ENCODE measurements at places on chromosomes 5 and 9.

DNA sequence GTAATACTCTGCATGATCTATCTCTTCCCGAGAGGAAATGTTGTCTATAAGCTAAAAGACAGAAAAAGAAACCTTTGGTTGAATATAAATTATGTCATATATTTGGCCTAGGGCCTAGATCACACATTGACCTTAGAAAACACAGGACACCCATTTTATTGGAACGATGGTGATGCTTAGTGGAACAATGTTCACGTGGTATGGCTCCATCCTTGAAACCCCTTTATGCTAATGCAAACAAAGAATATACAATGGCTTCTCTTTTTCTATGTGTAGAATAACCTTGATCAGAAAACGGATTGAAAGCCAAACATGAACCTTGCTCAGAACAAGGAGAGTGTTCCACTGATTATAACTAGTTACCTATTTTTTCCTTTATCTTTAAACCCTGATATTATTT lies 24.5 kb downstream of the MRPS27 start:
- DNase-seq, result no peak

- DNase-seq, result no peak
Measured at GRCh38 chr9:18605766-18606180, 131.8 kb downstream of the ADAMTSL1 start.

DNA sequence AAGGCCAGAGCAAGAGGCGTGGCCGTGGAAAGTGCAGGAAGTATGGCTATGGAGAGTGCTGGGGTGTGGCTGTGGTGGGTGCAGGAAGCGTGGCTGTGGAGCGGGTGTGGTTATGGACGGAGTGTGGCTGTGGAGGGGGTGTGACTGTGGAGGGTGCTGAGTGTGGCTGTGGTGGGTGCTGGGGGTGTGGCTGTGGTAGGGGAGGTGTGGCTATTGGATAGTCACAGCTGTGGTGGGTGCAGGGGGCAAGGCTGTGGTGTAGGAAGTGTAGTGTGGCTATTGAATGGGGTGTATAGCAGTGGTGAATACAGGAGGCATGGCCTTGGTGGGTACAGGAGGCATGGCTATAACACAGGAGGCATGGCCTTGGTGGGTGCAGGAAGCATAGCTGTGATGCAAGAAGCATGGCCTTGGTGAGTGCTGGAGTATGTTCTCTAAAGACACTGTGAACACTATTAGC lies 40.8 kb upstream of the SPATA31C2 start:
- no peak for DNase-seq

DNA sequence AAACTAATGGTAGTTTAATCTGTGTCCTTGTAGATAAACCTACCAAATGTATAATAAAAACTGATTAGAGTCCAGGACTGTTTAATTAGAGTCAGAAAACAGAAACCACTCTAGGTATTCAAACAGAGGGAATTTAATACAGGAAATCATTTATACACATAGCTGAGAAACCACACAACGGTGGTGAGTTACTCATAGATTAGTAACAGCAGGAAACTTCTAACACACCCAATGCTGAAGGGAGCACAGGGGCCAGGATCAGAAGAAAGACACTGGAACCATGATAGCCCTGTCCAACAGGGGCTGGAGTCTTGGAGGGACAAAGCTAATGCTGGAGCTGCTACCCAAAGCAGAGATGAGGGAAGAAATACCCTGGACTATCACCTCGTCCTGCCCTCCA lies 321.0 kb downstream of the ACTL7B start:
- DNase-seq, result no peak

- no peak for DNase-seq
Measured at GRCh38 chr5:141778683-141779082, 96.7 kb upstream of the ARAP3 start.

DNA sequence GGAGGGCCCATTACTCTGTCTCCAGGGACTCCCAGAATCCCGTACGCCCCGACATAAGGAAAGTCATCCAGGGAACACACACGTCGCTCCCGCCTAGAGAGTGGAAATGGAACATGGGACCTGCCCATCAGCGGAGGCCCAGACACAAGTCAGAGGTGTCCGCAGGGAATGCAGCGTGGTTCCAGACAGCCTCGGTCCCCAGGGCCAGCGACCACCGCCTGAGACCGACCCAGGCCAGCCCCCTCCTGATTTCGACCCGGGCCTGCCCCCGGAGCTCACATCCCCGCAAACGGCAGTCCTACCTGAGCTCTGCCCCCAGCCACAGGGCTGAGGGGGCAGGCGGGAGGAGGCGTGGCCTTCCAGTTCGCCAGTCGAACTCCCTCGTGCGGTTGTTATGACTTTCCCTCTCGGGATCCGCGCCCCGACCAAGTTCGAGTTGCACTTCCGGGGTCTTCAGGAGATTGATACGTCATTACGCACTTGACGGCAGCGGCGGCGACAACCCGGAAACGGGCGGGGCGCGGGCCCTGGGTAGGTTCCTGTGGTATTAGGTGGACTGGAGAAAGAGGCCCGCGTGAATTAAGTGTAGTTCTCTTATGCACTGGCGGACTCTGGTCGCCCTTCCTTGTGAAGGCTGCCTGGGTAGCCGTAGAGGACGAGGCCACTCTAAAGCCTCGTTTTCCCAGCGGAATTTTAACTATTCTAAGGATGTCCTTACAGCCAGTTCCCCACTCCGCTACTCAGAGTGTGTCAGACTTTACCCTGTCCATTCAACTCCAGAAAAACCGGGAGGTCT lies 370.0 kb upstream of the POU5F2 start:
- peak; percentile 84 for DNase-seq

DNA sequence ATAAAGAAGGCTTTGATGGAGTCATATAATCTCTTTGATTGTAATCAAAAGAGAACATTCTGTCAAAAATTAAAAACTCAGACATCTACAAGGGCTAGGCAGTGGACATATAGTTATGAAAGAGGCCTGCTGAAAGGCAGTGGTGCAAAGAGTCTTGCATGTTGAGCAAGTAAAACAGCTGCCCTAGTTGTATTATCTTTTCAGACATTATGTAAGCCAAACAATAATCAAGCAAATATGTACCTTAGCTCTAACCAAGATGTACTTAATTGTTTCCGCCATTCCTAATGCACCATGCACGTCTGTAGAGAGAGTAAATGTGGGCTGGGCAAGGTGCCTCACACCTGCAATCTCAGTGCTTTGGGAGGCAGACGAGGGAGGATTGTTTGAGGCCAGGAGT lies 14.3 kb downstream of the GAPT start:
- no peak for DNase-seq

GRCh38 chr9:80635065-80635464 lies 1054.3 kb downstream of the TLE1 start:
- no peak for DNase-seq

GRCh38 chr5:141172381-141173204 lies at the start of gene PCDHB7:
Gene PCDHB7 (plus strand): TSS chr5:141172644. CDS start chr5:141172836, 192 bp downstream.
- no peak for DNase-seq

DNA sequence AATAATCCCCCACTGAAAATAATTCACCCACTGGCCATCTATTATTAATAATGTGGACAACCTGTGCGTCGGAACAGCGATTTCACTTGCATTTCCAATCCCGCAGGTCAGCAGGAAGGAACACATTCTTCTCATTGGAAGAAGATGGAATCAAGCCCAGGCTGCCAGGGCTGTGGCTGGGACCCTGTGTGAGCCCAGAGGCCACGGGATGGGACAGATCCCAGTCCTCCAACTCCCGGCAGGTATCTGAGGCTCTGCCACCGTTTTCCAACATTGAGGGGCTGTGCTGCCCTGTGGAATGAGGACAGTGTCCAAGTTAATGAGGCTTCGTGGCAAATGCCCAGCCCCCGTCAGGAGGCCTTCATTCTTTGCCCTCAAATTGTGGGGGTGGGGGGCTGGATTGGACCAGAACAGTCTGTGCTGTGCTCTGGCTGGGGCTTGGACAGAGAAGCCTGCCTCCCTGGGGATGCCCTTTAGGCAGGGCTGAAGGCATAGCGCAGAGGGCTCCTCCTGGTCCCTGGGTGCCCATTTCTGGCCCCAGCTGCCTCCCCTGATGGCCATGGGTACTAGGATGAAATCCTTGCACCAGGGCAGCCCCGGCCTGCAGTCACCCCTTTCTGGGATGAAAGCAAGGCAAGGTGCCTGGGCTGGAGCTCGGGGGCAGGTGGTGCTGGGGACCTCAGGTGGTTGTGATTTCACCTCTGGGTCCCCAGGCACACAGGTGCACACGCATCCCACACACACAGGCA lies 195.0 kb upstream of the PPP1R26 start:
- no peak for DNase-seq

GRCh38 chr5:117594166-117594565 lies 1019.5 kb upstream of the SEMA6A start:
- DNase-seq, result no peak

DNA sequence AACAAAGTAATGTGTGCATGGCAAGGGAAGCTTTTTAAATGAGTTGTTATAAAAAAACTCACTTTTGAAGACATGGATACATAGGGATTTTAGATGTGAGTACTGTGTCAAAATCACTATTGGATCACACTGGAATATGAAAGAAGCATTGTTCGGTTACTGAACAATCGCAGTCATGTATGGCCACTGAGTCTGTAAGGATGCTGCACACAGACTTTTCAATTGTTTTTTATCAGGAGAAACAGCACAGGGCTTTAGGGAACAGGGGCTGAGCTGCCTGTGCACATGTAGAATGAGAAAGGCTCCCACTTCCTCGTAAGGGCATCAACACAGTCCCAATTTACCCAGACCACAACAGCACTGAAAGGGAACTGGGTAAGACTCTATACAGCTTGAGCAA lies 1333.9 kb upstream of the DMAC1 start:
- no peak for DNase-seq

DNA sequence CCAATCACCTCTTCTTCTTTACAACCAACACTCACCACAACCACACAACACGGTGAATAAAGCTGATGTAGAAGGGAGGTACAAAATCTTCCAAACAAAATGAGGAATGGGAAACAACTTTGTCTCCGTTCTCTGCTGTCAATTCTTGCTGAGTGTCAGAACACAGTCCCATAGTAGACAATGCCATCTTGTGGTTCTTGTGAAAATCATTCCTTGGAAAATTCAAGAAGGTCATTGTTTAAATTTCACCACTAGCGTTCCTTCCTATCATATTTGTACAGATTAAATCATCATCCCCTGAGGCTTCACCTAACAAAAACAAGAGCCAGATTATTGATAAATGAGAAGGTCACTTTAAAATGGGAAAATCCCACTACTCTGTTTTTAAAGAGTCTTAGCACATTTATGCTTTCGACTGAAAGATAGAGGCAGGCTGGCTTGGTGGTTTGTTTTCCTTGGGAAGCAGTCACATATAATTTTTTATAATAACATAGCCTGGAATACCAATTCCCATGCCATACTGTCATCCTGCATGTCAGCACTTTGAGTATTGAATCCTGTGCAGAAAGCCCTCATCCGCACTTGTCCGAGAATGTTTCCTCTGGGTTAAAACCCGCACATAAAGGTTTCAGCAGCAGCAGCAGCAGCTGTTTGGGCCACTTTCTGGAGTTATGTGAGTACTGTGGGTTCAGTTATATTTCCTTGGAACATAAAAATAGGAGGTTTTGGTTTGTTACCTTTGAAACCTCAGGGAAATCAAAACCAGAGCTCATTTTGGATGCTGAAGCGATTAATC lies 395.0 kb upstream of the SMARCA2 start:
- DNase-seq, result peak; percentile 30

DNA sequence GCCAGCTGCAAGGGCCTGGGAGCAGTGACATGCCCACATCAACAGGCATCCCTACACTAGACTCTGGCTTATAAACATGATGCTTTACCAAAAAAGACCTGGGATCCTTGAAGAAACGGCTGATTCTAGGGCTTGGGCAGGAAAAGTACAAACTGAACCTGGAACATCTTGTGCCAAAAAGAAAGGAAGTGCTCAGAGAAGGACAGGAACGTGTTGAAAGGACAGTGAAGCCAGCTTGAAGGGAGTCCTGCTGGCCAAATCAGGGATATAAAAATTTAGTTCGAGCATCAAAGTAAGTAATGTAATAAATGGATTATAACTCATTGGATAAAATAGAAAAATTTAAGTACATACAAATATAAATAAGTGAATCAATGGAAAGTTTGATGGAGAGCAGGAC lies 58.1 kb downstream of the ALDH7A1 start:
- DNase-seq, result no peak

- DNase-seq, result no peak
Measured at GRCh38 chr5:143742951-143743350, 69.0 kb upstream of the HMHB1 start.

- DNase-seq, result no peak
Measured at GRCh38 chr5:73321757-73322436, 126.7 kb downstream of the FOXD1 start.

- DNase-seq, result no peak
Measured at GRCh38 chr9:128276574-128277270, 646 bp downstream of the SWI5 start.

GRCh38 chr9:120542701-120543490 lies 37.1 kb downstream of the CDK5RAP2 start:
- DNase-seq, result no peak

DNA sequence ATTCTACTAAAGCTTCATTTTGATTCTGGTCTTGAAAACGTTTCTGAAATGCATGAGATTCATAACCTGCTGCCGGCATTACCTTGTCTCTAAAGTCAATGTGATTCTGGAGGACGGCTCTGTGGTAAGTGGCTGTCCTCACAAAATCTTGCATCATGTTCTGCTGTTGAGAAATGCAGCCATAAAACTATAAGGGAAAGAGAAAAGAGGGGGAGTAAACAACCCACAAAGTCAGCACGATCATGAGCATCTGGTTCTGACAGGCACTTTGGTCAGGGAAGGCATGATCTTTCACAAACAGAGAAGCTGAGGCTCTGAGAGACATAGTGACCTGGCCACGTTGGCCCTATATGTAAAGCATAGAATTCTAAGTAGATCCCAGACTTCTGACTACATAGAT lies 168.9 kb upstream of the PUM3 start:
- DNase-seq, result no peak

DNA sequence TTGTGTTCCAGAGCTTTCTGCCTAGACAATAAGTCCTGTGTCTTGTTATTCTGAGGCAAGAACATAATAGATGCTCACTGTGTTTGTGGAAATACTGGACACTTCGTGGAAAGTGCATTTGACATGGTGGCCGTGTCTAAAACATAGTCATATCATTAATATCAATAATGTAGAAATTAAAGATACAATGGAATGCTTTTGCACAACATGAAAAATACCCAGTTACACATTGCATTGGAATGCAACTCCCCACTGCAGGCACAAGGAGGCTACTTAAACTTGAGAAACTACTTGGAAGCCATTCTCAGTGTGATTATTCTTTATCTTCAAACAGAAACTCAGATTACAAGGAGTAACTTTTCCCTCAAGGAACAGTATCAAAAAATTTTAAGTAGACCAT lies 145.3 kb upstream of the ZNF462 start:
- DNase-seq, result no peak

DNA sequence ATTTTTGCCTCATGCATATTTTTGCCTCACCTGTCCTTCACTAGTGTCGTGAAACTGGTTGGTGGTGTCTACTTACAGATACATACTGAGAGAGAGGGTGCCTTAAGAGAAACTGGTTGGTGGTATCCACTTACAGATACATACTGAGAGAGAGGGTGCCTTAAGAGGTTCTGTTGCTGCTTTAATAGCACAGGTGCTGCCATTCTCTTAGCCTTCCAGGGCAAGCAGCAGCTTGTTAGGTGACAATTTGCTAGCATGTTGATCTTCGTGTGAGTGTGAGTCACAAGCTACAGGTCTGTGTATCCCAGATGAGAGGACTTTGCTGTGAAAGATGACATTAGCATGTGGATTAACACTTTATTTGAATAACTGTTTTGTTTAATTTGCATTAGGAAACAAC lies 1.4 kb downstream of the PTTG1 start:
- DNase-seq, result no peak
